ENCODE measurements at places on chromosomes 7 and 10.
A peak's percentile ranks its signal among the peaks of the same experiment; 100 is the strongest.

DNA sequence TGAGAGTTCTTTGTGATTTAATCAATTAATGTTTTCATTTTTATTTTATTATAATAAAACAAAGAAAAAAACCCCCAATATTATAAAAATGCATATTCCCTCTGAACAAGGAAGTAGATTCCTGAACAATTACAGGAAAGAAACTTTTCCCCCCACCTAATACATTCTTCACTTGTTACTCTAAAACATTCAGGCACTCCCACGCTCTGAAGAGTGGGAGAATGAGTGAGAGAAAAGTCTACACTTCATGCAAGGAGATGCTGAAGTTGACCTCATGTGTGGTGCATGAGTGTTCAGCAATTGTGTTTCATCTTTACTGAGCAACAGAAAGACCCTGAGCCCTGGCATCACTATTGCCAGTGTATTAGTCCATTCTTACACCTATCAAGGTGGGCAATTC lies 244.2 kb upstream of the IGFBP3 start:
- no peak for DNase-seq

DNA sequence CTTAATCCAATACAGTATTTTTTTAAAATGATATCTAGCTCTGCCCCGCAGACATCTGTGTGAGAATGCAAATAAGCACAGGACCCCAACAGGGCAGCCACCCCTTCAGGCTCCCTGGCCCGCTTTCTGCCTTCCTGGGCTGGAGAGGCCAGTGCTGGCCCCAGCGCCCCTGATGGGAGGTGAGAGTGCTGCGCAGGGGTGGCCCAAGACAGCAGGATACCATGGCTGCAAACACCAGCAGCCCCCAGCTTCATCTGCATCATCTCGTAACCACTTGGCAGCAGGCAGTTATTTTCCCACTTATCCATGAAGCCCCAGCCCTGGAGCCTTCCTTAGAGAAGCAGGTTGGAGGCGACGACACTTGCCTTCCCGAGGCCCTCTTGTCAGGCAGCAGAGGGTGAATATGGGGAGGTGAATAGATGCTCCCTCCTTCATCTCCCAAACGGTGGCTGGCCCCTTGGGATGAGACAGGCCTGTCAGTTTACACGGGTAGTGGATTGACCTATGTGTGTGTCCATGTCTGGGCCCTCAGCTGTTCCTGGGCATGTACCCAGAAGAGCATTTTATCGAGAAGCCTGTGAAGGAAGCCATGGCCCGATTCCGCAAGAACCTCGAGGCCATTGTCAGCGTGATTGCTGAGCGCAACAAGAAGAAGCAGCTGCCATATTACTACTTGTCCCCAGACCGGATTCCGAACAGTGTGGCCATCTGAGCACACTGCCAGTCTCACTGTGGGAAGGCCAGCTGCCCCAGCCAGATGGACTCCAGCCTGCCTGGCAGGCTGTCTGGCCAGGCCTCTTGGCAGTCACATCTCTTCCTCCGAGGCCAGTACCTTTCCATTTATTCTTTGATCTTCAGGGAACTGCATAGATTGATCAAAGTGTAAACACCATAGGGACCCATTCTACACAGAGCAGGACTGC lies 71.2 kb downstream of the ALOX5 start:
- no peak for DNase-seq

GRCh38 chr7:11615174-11615573 lies 216.8 kb downstream of the THSD7A start:
- no peak for DNase-seq

DNA sequence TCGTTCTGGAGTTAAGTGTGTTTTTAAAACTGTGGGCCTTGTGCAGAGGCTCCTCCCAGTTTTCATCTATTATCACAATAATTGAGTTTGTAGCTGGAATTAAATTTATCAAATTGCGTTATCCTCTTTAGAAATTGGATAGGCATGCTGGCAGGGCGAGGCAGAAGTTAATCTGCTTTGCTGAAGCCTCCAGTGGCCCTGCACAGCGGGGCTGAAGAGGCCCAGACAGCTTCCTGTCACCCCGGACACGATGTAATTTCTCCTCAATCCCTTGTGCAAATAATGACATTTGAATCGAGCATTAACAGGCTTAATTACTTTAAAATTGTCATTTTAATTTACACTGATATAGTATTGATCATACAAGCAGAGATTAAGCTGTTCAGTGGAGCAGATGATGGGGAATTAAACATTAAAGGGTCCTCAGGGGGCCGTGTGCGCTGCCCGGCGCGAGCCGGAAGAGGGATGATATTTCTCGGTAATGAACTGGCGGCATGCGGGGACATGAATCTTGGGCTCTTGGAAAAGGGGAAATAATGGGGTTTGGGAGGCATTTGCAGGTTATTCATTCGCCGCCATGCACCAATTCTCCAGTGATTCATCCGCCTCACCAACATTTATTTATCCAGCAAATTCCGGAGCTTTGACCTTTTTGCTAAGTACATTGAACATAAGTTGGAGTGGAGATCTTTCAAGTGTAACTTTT lies 118.5 kb downstream of the NKX6-2 start:
- no peak for DNase-seq

DNA sequence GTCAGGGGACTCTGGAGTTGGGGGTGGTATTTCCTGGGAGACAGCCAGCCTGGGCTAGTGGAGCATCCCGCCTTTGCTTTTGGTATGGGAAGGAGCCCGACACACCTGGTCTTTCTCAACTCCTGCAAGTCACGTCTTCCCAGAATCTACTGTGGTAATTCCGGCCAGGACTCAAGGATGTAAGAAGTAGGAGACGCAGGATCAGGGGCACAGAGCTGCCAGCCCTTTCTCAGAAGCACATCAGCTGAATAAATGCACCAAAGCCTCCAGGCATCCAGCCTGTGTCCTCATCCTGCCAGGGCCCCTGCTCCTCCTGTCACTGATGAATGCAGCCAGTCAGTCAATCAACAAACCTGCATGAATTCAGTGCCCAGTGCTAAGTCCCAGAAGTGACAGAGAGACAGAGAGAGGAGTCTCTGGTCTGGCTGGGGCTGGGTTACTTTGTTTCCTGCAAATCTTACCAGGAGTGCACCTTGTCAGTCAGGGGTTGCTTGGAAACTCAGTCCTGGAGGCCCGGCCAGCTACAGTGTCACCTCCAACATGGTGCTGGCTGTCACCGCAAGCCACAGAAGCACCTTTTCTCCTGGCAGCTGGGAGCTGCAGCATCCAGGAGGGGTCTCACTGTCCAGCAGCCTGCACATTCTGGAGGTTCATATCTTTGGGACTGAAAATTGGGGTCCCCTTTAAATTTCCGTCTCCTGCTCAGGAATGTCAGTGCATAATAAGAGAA lies 101.8 kb downstream of the PTPRE start:
- DNase-seq = no peak

DNA sequence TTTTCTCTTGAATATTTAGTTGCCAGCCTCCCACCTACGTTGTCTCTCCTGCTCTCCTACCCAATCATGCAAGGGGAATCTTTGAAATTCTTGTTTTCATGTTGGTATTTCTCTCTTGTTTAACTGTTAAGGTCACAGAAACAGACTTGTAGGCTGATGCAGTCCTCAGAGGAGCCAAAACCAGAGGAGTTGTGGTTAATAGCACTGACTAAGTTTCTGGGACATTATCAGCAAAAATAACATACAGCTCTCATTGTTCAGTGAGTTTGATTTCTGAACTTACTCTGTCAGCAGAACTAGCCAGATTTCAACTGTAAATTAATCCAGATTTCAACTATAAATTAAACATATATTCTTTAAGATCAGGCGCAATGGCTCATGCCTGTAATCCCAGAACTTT lies 11.1 kb upstream of the CUL1 start:
- DNase-seq = no peak

- no peak for DNase-seq
These were observed 349.8 kb downstream of the ARL4A start for GRCh38 chr7:13037216-13037615.

GRCh38 chr10:128958834-128959690 lies 508.0 kb upstream of the MGMT start:
- DNase-seq = no peak

- no peak for DNase-seq
These were observed 37.4 kb downstream of the AMZ1 start for GRCh38 chr7:2725178-2726105.

DNA sequence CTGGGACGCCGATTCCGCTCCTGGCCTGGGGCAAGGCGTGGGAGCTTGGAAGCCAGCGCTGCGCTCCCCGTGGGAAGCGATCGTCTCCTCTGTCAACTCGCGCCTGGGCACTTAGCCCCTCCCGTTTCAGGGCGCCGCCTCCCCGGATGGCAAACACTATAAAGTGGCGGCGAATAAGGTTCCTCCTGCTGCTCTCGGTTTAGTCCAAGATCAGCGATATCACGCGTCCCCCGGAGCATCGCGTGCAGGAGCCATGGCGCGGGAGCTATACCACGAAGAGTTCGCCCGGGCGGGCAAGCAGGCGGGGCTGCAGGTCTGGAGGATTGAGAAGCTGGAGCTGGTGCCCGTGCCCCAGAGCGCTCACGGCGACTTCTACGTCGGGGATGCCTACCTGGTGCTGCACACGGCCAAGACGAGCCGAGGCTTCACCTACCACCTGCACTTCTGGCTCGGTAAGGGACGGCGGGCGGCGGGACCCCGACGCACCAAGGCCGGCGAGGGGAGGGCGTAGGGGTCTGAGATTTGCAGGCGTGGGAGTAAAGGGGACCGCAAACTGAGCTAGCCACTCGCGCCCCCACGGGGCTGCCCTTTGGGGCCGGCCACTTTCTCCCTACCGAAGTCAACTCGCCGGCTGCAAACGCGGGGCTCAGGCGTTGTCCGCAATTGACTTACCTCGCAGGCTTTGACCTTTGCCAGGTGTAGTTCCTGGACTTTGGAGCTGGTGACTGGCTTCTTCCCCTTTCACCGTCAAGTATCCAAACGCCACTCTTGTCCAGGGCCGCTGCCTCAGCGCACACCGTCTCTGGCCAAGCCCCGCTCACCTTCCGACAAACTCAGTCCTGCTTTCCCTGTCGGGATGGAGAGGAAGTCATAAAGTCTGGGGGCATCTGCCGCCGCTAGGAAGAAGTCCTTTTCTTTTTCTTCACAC lies at the start of gene SCIN:
TSS of gene SCIN (plus strand) at position 187 of the 928 bp plus-strand sequence. CDS start at position 254, 67 bp downstream.
- peak; percentile 26 for DNase-seq

GRCh38 chr10:104036518-104037260 lies 49.0 kb downstream of the COL17A1 start:
- no peak for DNase-seq

DNA sequence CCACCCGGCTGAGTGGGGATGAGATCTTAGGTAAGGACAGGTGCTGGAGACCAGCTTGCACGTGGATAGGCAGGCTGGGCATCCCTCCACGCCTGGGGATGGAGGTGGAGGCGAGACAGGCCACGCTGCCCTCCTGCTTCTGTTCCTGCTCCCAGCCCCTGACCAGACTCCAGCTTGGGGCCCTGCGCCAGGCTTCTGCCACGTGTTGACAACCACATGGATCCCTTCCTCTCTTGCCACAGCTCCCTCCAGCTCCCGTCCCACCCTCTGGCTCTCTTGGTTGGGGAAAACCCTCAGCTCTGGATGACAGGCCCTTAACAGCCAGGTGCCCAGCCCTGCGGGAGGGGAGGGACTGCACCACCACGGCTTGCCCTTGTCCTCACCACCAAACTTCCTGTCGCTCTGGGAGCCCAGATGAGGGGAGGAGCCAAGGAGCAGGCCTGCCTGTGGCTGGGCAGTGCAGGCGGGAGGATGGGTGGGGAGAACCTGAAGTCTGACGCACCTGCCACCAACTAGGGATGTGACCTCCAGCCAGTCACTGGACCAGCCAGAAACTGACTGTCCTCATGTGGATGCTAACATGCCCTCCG lies 36.0 kb downstream of the KCNH2 start:
- DNase-seq = peak; percentile 60

Data from stimulated activated naive CD8-positive, alpha-beta T cell treated with anti-CD3 and anti-CD28 coated beads, Interleukin-15, Interleukin-2, amounts not matched to agents 100 U/mL and 50 U/mL, for 24 hours (primary cell).